ENCODE measurements at places on chromosomes 2 and 18.

DNA sequence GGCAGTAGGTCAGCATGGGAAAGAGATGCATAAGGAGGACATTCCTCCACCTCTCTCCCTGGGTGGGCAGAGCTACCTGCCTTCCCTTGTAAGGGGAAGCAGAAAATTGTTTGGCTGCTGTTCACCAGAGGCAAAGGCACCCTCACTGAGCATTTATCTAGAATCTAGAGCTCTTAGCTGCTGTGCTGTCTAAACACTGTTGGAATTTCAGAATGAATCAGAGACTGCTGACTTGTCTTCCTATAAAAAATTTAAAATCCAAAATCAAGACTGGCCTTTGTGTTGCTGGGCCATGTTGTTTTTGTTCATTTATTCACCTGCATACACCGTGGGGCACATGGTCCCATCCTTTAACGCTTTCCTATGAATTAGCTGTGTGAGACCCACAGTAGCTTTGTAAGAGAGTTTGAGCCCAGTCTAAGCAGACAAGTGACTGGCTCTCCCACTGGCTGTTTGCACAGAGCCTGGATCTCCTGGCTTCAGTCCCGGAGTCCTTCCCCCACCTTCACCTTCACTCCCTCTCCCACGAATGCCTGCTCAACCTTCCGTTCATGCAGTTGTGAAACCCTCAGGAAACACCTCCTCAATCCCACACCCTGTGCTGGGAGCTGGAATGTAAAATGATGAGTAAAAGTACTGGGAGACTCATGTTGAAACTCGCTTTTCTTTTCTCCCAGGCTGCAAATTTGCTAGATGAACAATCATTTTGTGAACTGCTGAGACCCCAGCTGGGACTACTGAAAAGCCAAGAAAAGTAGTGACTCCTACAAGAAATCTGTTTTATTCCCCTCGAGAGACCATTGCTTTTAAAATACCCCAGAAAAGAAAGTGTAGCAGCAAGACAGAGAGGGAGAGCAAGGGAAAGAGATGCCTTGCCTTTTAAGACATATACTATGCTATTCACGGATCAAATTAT is 76.2 kb downstream of the FAM168B start:
- DNase-seq: no peak

DNA sequence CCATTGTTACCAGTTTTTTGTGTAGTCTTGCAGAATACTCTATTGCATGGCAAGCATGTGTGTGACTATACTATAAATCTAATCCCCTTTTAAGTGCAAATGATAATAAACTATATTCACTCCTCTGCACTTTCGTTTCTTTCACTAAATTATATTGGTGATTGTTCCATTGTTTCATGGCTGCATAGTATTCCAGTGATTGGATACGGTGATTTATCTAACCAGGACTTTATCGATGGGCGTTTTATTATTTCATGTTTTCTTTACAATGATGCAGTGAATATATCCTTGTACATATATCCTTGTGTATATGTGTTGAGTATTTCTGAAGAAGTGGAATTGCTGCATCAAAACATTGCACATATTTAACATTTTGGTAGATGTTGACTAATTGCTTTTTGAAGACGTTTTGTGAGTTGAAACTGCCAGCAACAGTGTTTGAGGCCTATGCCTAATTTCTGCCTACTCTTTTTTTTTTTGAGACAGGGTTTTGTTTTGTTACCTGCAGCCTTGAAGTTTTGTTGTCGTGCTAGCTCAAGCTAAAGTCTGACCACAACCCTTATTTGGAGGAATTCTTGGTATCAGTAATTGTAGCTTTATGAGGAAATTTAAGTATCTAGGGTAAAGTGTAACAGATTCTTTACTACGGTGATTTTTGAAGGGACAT is 2.7 kb downstream of the MIB1 start:
- DNase-seq: no peak

- no peak for DNase-seq
Measured at GRCh38 chr2:190514676-190515075, 19.8 kb downstream of the NEMP2 start.

- no peak for DNase-seq
Measured at GRCh38 chr18:3898861-3899613, 449.1 kb downstream of the TGIF1 start.

- no peak for DNase-seq
Measured at GRCh38 chr18:34676816-34677574, 33.1 kb upstream of the DTNA start.

DNA sequence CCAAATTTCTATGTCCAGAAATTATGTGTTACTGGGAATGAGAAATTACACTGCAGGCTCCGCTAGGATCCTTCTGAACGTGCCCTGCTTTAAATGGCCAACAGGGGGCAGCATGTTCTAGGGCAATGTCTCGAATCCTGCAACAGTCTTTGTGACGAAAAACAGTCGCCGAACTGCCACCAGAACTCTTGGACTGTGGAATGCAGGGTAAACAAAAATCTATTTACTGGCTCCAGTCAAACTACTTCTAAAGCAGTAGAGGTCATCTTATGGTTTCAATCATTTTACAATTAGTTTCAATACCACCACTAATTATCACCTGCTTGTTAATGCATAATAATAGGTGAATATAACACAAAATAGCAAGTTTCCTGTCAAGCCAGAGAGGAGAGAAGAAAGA is 9.8 kb upstream of the ZNF397 start:
- peak; percentile 65 for DNase-seq

DNA sequence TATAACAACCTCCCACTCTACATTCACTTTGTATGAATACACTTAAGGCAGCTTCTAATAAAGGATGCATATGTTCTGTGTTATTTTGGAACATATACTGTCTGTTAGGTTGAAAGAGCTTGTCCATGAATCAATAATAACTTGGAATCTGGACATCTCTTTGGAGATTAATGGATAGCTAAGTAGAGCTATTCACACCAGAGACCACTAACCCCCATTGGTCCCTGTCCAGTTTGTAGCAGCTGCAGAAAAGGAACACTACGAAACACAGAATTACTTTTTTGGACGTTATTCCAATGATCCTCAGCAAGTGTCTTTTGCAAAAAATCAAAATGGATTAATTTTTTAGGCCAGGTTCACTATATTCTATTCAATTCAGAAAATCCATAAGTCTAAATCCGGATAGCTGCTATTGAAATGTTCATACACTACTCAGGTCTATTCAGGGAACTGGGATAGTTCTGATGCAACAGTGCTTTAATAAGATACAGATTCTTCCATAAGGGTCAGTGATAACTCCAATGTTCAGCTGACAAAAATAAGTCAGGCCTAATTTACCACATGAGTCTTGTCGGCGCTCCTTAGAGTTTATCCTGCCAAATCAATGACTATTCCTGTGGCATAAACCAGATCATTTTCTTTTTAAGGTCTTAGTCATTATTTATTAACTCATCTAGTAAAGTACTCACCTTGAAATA is 44.2 kb downstream of the NRXN1 start:
- no peak for DNase-seq

GRCh38 chr2:47006374-47007222 is 91.0 kb upstream of the MCFD2 start:
- DNase-seq: no peak

GRCh38 chr18:74213429-74213828 is 65.1 kb downstream of the TIMM21 start:
- DNase-seq: no peak

GRCh38 chr2:78418021-78418420 is 607.5 kb upstream of the REG3G start:
- DNase-seq: no peak

- no peak for DNase-seq
Measured at GRCh38 chr2:173136599-173136998, 61.0 kb downstream of the MAP3K20 start.

GRCh38 chr2:9326975-9327374 is 96.4 kb downstream of the ITGB1BP1 start:
- DNase-seq: no peak

- DNase-seq: no peak
Measured at GRCh38 chr2:216857131-216857550, 2.7 kb downstream of the TNP1 start.

DNA sequence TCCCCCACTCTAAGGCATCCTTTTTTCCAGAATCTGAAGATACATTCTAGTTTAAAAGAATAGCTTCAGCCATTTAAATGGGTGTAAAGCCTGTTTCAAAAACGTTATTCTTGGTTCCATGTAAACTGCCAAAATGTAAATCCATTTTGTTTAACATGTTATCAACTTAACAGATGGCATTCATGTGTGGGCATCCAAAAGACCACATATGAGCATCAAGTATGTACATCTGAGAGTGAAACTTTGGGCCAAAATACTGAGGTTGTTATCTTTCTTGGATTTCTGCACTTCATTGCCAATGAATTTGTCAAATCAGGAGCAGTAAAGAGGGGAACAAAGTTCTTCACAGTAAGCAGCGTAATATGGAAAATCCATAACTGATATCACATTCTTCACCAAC is 395.4 kb downstream of the ZNF804A start:
- no peak for DNase-seq

GRCh38 chr2:230737791-230738226 is 25.2 kb downstream of the CAB39 start:
- no peak for DNase-seq

Data from stimulated activated CD8-positive, alpha-beta memory T cell treated with anti-CD3 and anti-CD28 coated beads, Interleukin-15, amount 100 ng/mL, for 1 hour (primary cell).